Amygdala (tissue), 56 donors: ENCODE measurements at places on chromosomes 5 and 9.

- no peak for DNase-seq
These were observed 308.9 kb downstream of the DTWD2 start for GRCh38 chr5:118679264-118679940.

- DNase-seq, result no peak
These were observed 32.8 kb downstream of the GDNF start for GRCh38 chr5:37807015-37807414.

- DNase-seq, result peak; percentile 82
These were observed at the start of gene ZCCHC9 for GRCh38 chr5:81301271-81302015. Gene ZCCHC9, plus strand, starts transcription at chr5:81301587. Its CDS starts 3,171 bp downstream, at chr5:81304758.

DNA sequence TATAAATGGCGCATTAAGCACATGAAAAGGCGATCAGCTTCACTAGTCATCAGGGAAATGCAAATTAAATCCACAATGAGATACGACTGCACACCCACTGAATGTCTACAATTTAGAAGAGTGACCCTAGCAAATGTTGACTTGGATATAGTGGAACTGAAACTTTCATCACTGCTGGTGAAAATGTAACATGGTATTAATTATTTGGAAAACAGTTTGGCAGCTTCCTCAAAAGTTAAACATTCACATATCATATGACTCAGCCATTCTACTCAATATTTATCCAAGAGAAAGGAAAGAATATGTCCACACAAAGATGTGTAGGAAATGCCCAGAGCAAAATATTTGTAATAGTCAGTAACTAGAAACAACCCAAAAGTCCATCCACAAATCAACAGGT, 146.5 kb downstream of the LPAR1 start:
- DNase-seq, result no peak

- no peak for DNase-seq
These were observed 958 bp downstream of the CD180 start for GRCh38 chr5:67195406-67196275.

- DNase-seq, result no peak
These were observed 30.1 kb upstream of the FAM120AOS start for GRCh38 chr9:93483497-93483896.

GRCh38 chr5:31993165-31993961, 180.8 kb downstream of the GOLPH3 start:
- DNase-seq, result no peak

DNA sequence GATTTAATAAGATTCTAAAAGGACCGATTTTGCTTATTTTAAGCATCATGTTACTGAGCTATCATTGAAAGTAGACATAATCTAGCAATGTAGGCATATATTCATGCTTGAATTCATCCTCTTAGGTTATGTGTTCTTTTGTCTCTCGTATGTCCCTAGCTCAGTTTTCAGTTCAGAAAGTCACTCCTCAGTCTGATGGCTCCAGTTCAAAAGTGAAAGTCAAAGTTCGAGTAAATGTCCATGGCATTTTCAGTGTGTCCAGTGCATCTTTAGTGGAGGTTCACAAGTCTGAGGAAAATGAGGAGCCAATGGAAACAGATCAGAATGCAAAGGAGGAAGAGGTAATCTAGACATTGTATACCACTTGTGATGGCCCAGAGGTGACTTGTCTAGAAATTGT, 39.2 kb downstream of the HSPA4 start:
- no peak for DNase-seq
